Activated naive CD4-positive, alpha-beta T cell treated with anti-CD3 and anti-CD28 coated beads for 36 hours (primary cell): ENCODE measurements at places on chromosomes 4 and X.

DNA sequence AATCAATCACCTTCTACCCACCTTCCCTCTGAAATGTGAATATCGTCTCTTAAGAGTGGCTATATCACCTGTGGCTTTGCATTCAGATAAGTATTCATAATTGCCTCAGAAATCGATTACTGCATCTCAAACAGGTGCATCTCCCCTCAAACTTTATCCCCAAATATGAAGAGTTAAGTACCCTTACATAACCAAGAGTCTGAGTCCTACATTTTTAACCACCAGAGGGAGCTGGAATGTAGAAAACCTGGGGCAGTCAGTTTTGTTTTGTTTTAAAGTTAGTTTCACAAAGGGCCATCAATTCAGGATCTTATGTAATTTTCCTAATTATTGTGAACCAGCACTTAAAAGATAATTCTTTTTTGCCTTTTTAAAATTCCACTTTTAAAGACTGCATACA, 5.7 kb downstream of the TCEANC start:
- no peak for DNase-seq

DNA sequence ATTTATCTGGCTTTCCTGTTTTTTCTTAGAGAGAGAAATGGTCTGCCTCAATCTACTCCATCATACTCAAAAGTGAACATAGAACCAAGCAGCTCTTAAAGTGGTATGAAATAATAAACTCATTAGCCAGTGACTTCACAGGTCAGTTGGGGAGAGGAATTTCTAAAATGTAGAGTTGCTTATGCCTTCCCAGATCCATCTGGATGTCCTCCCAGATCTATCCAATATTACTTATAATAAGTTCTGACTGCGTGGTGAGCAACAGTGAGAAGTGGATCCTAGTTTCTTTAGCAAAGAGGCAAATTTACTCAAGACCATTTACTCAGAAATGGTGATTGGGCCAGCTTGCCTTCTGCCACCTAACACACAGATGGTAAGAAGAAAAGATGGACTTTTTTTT, 748.0 kb downstream of the PCDH18 start:
- no peak for DNase-seq

DNA sequence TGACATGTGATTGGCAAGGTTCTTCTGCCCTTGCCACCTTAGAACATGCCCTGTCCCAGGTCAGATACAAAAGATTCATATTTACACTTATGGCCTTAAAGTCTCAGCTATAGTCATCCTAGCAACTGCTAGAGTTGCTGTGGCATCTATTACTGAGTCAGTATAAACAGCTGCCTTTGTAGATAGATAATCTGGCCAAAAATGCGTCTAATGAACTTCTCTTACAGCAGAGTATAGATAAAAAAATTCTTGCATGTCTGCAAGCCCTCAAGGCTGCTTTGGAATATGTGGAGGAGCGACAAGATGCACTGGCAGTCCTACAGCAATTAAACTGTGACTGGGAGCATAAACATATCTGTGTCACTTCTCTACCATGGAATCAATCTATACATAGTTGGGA, 1209.7 kb upstream of the PABPC4L start:
- DNase-seq = no peak

DNA sequence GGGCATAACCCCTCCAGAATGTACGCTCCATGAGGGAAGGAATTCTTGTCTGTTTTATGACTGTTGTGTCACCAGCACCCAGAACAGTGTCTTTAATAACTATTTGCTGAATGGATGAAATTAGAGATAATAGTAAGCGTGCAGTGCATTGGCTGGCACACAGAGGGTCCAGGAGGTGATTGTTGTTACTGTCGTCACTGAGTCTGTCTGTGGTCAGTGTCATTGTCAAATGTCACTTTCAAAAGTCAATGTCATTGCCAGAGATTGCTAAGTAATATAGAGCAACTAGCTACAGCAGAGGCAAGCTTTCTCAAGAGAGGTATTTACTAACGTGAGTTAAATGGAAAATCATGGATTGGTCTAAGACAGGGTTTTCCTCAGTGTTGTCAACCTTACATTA, 70.7 kb downstream of the ARHGEF38 start:
- DNase-seq = no peak

DNA sequence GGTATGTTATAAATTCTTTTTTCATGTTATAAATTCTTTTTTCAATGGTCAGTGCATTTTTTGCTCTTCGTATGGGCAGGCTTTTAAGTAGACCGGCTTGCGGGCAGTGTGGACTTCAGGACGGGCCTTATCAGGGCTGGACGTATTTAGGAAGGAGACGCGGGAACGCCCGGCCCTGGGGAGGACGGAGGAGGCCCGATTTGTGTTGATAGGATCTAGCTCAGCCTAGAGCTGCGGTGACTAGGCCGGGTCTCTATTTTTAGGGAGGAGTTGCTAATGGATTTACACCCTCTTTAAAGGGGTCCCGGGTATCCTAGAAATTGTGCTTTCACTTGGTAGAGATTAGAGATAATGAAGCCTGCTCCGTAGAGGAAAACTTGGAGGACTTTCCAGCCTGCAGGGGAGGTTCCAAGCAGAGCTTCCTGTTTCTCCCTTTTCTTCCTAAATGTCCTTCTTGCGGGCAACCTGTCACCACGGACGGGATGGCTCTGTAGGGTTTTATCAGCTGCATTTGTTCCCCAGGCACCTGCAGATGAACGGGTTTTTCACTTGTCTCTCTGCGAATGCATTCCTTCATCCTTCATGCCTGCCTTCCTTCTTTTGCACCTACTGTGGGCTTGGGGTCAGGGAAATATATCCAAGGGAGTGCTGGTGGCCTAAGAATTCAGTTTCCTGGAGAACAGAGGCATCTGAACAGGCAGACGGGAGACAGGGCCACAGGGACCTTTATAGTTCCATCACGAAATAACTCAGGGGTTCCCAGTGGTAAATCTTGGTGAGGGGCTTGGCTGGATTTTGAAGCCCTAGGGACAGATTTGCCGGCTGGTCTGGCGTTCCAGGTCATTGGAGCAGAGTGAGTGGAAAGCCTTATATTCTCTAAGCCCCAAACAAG, 1.4 kb downstream of the CD99 start:
- DNase-seq = peak; percentile 41

- DNase-seq = no peak
Observed at GRCh38 chr4:106676173-106676921, 307.8 kb upstream of the GIMD1 start.

DNA sequence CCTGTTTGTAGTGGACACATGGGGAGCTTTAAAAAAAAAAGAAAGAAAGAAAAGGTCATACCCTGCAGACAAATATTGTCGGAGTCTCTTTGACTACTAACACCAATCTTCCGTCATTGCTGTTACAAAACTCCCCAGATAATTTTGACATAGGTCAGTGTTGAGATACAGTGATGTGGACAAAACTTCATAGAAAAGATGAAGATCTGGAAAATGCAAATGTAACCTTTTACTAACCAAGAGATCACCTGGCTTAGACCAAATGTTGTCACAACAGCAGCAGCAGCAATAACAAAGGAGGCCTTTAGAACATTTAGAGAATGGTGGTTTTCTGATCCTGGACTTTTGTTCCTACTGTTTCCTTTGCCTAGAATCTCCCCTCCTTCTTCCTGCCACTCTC, 8.1 kb upstream of the COMMD8 start:
- DNase-seq = no peak

DNA sequence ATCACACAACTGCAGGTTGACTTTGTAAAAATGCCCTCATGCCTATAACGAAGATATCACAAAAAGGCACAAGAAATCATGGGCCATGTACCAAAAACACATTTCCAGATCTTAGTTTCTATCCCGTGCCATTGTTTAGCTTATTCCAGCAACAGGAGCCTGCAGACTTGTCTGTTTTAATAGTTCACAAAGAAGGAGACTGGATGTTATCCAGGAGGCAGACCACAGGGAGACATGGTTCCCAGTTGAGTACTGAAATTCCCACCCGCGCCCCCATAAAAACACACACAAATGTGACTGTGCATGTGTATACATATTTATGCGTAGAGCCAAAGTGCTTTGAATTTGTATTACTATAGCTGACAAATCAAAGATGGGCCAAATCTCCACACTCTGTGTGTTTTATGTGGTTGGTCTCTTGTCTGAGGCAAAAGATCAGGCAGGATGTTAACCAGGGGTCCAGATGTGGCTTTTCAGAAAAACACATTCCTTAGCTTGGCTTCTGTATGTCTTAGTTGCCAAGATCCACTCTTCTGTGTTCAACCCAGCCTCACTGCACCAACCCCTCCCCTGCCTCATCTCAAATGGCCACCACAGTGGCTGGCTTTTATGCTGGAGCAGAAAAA, 469.2 kb upstream of the DIPK2B start:
- DNase-seq = no peak

- DNase-seq = no peak
Observed at GRCh38 chr4:179855469-179855868, 2387.7 kb upstream of the TENM3 start.

GRCh38 chr4:165877286-165877685, 4.2 kb downstream of the TLL1 start:
- no peak for DNase-seq

- DNase-seq = peak; percentile 9
Observed at GRCh38 chr4:145881989-145882388, 56.6 kb downstream of the ZNF827 start.

GRCh38 chrX:153722704-153723350, 1.4 kb downstream of the BCAP31 start:
- no peak for DNase-seq

GRCh38 chr4:68271851-68272357, 26.4 kb upstream of the TMPRSS11B start:
- no peak for DNase-seq

DNA sequence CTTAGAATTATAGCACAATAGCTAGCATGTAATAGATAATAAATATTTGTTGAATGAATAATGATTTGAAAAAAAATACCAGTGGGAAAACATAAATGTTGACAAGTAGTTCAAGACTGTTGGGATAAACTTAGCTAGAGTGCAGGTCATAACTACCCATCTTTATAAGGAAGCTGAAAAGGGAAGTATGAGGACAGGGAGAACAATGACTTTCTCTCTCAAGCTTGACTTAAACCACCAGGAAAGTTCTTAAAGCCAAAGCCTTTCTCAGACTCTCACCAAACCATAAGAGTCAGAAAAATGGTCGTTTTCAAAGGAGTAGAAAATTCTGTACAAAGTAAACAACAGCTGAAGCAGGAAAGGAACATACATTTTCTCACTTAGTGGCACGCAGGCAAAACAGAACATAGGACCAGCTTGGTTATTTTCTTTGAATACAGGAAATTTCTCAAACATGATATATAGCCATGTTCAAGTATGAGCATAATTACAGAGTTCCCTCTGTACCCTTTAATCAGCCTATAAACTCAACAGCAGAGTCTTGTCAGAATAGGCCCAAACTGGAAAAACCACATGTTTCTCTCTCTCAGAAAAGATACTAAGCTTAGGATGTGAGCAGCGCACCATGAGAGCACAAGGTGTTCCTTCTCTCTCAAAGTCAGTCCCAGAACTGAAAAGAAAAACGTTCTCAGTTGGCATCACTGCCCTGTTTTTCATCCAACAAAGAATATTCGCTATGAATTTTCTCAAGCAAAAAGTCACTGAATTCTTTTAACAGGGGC, 28.7 kb downstream of the MAPK10 start:
- no peak for DNase-seq

DNA sequence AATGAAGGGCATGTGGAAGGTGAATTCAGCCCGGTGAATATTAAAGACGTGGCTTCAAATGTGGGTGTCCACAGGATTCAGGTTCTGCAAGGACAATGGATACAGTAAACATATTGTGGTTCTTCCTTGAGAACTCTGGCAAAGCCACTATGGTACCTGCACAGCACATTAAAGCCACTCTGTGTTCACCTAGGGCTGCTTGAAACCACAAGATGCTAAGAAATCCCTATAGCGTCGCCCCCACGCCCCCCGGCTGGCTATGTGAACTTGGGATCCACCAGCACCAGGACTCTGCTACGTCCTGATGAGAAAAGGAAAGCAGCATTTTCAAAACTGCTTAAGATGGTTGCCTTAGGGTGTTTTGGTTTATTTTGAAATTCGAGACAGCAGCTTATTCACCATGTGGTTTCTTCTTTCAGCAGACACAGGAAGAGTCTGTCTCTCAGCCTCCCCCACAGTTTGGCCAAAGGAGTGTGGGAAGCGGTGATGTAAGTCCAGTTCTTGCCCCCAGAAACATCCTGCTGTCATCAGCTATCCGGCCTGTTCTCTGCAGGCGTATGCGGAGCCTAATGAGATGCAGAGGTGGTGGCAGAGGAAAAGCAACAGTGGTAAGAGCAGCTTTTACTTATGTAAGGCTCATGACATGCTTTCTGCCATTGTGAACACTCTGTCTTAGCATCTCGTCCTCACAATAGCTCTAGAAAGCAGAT, 111.5 kb downstream of the AFAP1 start:
- peak; percentile 65 for DNase-seq

GRCh38 chr4:572594-572993, 3.5 kb downstream of the TMEM271 start:
- DNase-seq = no peak

- DNase-seq = no peak
Observed at GRCh38 chrX:43964936-43965335, 8.3 kb downstream of the NDP start.

- no peak for DNase-seq
Observed at GRCh38 chr4:30776921-30777415, 56.8 kb downstream of the PCDH7 start.

GRCh38 chr4:29046186-29046585, 1674.0 kb upstream of the PCDH7 start:
- no peak for DNase-seq

GRCh38 chr4:88514557-88515511, 8.7 kb downstream of the PYURF start:
- no peak for DNase-seq

DNA sequence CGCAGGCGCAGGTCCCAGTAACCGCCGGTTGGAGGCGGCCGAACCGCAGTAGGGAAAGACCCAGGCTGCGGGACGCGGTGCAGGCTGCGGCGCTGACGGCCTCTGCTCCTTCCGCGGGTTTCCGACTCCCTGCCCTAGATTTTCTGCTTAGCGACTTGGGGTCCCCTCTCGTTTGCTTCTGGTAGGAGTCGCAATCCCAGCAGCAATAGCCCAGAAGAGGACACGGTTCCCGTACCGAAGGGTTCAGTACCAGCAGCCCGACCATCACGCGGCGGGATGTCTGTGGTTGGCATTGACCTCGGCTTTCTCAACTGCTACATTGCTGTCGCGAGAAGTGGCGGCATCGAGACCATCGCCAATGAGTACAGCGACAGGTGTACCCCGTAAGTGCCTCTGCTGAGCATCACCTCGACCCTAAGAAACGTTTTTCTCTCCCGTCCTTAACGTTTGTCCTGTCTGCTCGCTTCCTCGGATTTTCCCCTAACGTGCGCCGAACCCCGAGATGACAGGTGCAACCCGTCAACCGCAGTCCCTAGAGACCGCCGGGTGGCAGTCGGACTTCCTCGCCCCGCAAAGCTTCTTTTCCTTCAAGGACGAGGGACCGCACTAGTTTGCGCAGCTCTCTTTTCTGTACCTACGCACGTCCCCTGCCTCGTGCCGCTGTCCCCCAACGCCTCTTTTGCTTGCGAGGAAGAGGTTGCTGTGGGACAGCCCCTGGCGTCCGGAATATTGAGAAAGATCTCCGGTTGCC, at the start of gene HSPA4L:
Gene HSPA4L, plus strand, starts transcription at position 48 of the 751 bp plus-strand sequence. Its CDS starts 229 bp downstream, at position 277.
- DNase-seq = peak; percentile 78

- no peak for DNase-seq
Observed at GRCh38 chrX:57417827-57418226, 131.3 kb downstream of the FAAH2 start.

- DNase-seq = no peak
Observed at GRCh38 chr4:158865520-158866177, 96.8 kb downstream of the FNIP2 start.

GRCh38 chr4:126526335-126526734, 1106.4 kb upstream of the INTU start:
- no peak for DNase-seq

GRCh38 chr4:62018537-62018936, 818.4 kb downstream of the ADGRL3 start:
- no peak for DNase-seq
